ENCODE measurements at places on chromosomes 7 and 10.

- DNase-seq = no peak
Observed at GRCh38 chr10:32985341-32985764, 27.3 kb upstream of the ITGB1 start.

DNA sequence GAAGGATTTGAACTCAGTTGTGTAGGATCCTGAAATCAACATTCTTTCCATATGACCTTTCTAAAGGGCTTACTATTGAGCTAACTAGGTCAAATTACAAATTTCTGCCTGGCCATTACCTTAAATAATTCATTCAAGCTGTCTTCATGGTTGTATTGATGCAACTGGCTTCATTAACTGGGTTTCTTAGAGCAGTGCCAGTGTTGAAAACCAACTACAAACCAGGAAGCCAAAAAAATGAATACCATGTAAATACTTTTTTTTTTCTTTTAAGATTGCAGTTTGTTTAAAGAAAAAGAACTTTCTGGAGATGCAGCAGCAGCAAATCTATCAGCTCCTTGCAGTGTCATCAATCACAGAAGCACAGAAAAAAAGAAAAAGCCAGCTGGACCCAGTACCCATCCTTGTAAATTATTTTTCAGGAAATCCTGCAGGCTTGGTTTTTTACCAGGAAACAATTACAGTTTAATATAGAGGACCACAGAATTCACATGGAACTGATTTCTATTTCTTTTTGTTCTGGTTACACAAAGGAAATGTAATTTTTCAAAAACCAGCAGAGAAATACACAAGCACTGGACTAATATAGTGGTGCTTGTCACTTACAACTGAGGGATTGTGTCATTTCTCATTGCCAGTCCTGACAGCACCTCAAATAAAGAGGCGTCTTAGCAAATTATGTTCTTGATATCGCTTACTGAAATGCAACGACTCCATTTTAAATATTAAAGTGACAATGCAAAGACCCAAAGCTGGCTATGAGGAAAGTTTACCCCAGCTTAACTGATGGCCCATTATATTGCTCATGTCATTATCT, 131.9 kb downstream of the TMEM26 start:
- no peak for DNase-seq

GRCh38 chr7:155193716-155194115, 104.0 kb upstream of the INSIG1 start:
- DNase-seq = no peak

DNA sequence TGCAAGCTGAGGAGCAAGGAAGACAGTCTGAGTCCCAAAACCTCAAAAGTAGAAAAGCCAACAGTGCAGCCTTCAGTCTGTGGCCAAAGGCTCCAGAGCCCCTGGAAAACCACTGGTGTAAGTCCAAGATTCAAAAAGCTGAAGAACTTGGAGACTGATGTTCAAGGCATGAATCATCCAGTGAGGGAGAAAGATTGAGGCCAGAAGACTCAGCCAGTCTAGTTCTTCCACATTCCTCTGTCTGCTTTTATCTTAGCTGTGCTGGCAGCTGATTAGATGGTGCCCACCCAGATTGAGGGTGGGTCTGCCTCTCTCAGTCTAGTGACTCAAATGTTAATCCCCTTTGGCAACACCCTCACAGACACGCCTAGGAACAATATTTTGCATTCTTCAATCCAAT, 20.1 kb upstream of the MDFIC start:
- DNase-seq = no peak

DNA sequence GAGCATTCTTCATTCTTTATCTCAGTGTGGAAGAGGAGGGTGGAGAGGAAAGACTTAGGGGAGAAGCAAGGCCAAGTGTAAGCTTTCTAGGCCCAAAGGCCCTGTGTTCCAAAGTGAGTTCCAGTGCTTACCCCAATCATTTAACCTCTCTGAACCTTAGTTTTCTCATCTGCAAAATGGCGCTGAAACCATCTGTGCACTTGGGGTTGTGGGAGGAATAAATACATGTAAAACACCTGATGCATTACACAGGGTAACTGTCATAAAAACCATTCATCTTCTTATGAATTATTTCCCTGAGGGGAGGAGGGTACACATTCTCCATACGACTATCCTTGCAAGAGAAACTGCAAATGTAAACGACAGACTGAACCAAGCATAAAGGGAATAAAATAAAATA, 19.0 kb downstream of the PIK3AP1 start:
- DNase-seq = no peak
